Natural killer cell (primary cell): ENCODE measurements at places on chromosomes 4 and X.

- no peak overlapping the region for H3K4me3 ChIP-seq
- no peak for DNase-seq
- no peak overlapping the region for H3K27ac ChIP-seq
Measured at GRCh38 chrX:53362449-53362848, 60.0 kb downstream of the SMC1A start.

- H3K36me3 ChIP-seq: no peaks in the 10 kb centered on the region
- no peaks in the 10 kb centered on the region for H3K4me1 ChIP-seq
- H3K27me3 ChIP-seq: no peaks in the 10 kb centered on the region
- no peak for DNase-seq
Measured at GRCh38 chrX:10945498-10945897, 165.6 kb upstream of the HCCS start.

- no peaks in the 10 kb centered on the region for H3K36me3 ChIP-seq
- H3K27me3 ChIP-seq: no peaks in the 10 kb centered on the region
- no peak for DNase-seq
- no peak overlapping the region for H3K4me3 ChIP-seq
Measured at GRCh38 chrX:39787999-39788398, 309.8 kb downstream of the BCOR start.

DNA sequence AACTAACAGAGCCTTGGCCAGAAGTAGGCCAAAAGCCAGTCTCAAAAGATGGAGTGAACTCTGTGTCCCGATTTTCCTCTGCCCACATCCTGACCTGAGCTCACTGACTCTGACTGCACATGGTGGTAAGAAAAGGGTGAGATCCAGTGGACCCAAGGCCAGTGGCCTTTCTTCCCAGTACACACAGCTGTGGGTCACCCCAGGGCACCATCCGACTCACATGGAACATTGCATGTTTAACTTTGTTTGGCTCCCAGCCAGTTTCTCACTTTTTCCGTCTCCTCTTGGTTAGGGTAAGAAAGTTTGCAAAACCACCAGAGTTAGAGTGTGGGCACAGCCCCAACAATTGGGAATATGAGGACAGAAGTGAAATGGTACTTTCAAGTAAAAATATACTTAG, 69.8 kb downstream of the GAB1 start:
- peaks cover 8% of the 10 kb centered on the region for H3K4me1 ChIP-seq
- DNase-seq: no peak
- no peaks in the 10 kb centered on the region for H3K27me3 ChIP-seq
- no peaks in the 10 kb centered on the region for H3K36me3 ChIP-seq
- H3K27ac ChIP-seq: no peak overlapping the region
- no peak overlapping the region for H3K4me3 ChIP-seq
